ENCODE measurements at places on chromosomes 4 and X.

GRCh38 chrX:119151051-119151380, 23.4 kb upstream of the KIAA1210 start:
- no peak for DNase-seq

DNA sequence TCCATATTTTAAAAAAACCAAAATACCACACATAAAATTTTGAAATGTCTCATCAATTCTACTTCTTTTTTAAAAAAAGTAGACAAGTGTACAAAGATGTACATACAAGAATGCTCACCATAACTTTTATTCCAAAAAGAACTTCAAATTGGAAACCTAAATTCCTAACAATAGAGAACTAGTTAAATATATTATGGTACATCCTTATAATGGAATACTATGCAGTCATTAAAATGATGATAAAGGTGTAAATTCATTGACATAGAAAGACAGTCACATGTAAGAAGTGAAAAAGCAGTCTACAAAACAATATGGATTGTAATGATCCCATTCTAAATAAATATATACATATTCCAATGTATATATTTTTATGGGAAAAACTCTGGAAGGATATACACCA, 31.0 kb downstream of the RPS6KA3 start:
- DNase-seq: no peak

DNA sequence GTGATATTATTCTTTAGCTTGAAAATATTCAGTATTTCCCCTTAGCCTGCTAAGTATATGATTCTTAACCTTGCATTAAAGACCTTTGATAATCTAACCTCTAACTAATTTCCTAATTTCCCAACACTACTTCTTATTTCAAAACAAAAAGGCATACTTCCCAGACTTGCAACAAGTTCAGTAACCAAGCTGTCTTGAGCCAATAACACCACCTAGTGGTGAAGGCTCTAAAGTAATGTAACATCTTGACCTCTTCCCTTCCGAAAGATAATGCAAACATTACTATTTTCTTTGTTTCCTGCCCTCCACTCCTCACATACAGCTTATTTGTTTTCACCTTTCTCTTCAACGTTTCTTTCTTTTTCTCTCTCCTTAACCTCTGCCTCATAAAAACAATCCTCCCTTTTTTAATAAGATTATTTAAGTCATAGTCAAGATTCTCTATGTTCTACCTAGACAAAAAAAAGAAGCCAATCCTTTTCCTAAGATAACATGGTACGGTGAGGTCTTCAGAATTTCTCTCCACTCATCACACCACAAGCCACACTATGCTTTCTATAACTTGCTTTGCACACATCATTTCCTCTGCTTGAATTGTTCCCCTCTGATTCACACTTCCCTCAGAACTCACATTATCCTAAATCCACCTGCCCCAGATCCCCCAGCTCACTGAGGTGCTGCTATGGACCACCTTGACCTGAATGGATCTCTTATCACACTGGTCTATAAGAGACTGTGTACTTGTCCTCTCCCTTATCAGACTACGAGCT, 3.5 kb downstream of the FAT1 start:
- DNase-seq: peak; percentile 22

DNA sequence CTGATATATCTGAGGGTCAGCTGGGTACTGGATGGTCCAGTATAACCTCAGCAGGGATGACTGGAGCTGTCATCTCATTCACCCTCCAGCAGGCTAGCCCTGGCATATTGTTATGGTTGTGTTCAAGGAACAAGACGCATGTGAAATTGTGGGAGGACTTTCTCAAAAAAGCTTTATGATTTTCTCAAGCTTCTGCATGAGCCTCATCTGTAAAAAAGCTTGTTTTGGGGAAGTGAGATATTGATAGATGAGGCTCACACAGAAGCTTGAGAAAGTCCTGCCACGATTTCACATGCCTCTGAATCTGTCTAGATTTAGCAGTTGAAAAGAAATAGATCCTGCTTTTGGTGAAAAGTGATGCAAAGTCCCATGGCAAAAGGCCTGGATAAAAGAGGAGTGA, 93.4 kb downstream of the SPCS3 start:
- peak; percentile 67 for DNase-seq

DNA sequence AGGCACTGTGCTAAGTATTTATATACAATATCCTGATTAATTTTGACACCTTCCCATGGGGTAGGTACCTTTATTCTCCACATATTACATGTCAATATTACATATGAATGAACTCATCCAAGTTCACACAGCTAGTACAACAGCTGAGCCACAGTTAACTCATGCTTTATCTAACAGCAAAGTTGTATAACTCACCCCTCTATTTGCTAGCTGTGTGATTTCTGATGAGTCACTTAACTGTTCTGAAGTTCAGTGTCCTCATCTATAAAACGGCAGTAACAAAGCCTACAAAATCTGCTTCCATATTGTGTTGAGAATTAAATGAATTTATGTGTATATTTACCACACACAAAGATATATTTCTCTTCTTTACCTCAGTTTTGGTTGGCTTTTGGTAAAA, 48.2 kb upstream of the KDR start:
- DNase-seq: no peak

DNA sequence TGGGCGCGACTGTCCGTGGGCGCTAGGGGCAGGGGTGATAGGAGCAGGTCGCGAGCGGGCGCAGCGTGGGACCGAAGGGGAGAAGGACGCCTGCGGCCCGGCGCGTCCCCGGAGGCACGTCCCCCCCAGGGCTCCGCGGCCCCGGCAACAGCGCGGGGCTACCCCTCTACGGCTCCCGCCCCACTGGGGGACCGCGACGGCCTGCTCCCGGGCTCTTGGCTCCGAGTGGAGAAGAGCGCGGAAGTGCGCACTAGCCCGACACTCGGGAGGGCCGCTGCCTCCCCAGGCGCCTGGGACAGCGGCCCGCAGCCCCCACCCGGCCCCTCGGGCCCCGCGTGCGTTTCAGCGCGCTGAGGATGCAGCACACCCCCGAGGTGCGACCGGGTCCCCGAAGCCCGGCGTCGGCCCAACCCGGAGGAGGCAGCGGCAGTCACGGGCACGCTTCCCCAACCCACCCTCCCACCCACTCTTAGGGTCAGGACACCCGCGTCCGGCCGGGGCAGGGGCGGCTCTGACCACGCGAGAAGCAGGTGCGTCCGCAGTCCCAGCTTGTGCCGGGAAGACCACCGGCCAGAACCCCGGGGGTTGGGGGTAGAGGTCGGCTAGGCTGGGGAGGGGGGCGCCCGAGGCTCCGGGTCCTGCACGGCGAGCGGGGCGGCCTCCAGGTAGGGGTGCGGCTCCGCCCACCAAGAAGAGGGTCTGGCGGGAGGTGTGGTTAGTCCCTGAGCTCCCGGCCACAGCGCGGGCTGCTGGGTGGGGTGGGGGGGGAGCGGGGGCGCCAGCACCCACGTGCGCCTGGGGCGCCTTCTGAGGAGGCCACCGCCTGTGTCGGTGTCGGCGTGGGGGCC, 18.5 kb upstream of the NAT8L start:
- DNase-seq: no peak

DNA sequence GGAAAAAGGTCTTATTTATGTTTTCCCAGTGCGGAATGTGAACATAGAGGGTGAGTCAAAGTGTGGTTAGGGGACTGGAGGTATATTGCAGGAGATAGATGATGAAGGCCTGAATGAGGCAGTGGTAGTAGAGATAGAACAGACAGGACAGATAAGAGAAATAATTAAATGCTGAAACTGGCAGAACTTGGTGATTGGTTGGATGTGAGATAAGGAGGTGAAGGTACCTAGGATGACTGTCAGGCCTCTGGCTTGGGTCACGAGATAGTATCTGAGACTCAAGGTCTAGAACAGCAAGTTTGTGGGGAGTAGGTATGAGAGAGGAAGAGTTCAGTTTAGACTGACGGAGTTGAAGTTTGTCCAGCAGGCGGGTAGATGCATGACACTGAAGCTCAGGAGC, 3.5 kb downstream of the MND1 start:
- no peak for DNase-seq

GRCh38 chr4:135244696-135245095, 1043.1 kb upstream of the PABPC4L start:
- no peak for DNase-seq

DNA sequence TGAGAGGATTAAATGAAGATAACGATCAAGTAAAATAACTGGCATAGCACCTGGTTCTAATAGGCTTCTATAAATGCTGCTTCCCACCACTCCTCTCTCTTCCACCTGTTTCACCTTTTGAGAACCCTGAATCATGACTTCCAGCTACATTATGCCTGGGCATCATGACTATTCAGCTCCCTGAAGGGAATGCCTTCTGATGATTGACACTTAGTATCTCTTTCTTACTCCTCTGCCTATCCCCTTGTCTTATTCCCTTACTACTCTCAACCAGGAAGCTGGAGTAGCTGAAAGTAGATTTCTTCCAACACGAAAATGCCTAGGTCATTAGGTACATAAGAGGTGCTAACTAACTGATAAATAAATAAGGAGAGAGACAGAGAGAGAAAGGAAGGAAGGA, 24.7 kb upstream of the CXCL8 start:
- DNase-seq: no peak

GRCh38 chr4:150063128-150063527, 15.1 kb upstream of the DCLK2 start:
- DNase-seq: peak; percentile 42

DNA sequence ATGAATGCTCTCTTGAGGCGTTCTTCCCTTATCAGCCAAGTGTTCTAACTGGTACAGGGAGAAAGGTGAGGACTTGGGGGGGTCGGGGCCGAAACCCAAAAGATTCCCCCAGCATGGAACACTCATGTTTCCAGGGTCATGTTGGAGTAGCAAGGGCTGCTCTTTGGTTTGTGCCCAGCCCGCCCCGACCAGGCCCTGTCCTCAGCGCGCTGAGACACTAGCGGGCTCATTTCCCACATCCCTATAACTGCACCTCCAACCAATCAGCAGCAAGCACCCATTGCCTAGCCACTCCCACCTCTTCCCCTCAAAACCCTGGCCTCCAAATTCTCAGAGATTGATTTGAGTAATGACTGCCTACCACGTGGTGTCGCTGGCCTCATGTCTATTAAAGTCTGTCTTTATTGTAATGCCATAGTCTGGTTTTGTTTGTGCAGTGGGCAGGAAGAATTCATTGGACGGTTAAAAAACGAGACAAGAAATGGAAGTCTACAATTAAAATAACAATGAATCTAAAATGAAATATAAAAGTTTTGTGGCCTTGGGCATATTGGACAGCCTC, 1928.4 kb downstream of the STIM2 start:
- no peak for DNase-seq

DNA sequence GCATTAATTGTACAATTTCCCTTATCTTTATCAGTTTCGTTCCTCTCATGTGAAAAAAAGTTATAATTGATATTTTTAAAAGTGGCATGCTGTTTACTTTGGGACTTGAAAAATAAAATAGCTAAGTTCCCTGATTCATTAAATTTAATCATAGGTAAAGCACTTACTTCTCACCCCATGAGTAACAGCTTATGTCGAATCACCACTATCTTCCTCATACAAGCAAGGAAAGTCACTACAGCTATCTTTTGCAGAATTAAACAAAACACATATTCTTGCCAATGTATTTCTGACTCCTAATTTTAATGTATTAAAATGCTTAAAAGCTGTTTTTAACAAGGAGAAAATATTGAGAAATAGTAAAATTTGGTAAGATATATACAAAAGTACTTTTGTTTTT, 832.4 kb upstream of the PCDH10 start:
- DNase-seq: no peak

DNA sequence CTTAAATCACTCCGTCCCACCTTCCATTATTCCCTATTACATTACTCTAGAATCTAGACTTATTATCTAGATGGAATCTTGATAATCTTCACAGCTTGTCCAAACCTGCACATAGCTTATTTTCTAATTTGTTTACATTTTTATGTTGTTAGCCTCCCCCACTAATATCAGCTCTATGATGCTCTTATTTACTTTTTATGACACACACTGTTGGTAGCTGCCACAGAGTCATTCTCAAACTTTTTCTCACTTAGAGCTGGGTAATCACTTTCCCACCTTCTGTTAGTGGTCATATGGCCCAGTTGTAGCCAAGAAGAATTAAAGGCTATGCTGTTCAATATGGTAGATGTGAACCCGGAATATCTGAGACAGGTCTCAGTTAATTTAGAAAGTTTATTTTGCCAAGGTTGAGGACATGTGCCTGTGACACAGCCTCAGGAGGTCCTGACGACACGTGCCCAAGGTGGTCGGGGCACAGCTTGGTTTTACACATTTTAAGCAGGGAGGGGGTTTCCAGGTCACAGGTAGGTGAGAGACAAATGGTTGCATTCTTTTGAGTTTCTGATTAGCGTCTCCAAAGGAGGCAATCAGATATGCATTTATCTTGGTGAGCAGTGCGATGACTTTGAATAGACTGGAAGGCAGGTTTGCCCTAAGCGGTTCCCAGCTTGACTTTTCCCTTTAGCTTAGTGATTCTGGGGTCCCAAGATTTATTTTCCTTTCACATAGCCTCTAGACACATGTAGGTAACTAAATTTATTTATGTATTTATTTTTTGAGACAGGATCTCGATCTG, 7.0 kb upstream of the ADGRA3 start:
- no peak for DNase-seq

- peak; percentile 68 for DNase-seq
Measured at GRCh38 chr4:70660106-70660505, 6.2 kb downstream of the JCHAIN start.

Data from MV-4-11 (cell line).